ENCODE measurements at places on chromosomes 1 and 21.

DNA sequence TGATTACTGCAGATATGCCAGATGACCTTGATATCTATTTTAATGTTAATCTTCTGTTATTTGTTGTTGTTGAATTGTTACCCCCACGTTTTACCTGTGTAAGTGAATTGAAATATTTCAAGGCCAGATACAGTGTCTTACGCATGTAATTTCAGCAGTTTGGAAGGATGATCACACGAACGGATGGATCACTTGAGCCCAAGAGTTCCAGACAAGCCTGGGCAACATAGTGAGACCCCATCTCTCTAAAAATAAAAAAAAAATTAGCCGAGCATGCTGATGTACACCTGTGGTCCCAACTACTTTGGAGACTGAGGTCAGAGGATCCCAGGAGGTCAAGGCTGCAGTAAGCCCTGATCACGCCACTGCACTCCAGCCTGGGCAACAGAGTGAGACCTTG, 32.2 kb downstream of the SDCCAG8 start:
- no peak for DNase-seq

- no peak for DNase-seq
Observed at GRCh38 chr1:66929146-66929688, 4.4 kb downstream of the MIER1 start.

DNA sequence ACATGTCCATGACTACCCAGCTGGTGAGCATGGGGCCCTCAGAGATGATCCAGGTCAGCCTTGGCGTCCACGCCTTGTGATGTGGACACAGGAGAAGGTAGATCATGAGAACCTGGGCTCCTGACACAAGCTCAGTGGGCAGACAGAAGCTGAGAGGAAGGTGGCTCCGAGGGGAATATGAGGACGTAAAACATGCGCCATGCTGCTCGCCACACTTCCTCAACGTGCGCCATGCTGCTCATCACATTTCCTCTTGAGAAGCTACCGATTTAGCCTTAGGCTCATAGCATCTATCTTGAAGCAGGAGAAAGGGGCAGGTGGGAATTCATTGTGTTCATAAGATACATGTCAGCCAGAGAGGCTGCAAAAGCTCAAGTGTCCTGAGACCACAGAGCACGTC, 176.9 kb downstream of the KAZN start:
- no peak for DNase-seq

DNA sequence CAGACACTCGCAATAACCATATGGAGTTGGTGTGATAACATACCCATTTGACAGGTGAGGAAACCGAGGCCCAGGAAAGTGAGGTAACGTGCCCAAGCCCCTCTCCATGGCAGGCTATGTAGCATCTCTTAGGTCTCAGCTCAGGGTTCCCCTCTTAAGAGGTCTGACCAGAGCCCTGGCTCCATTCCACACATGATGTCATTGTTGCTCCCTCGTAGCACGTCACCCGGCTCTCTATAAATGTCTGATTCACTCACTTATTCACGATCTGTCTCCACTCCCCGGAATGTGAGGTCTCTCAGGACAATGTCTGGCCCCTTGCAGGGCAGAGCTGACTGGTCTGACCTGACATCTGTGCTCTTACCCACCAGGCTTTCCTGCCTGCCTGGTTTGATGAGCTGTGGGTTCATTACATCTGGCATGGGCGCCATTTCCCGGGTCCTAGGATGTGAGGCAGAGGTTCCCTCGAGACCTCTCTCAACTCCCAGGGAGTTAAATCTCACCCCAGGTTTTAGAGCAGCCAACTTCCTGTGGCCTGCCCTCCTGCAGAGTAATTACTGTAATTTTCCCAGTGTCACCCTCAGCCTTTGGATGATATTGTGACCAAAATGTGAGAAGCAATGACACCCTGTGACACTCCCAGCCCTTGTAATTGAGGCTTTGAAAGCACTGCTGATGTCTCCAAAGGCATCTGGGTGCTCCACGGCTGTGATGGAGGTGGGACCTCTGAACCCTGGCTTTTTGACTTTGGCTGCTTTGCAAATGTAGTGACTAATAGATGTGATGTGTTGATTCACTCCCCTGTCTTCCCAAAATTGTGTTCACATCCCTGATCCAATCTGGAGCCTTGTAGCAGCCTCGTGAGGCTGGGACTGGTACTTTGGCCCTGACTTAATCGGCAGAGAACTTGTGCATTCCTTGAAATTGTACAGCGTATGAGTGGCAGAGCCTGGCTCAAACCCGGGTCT, 10.6 kb downstream of the ACTL8 start:
- peak; percentile 17 for DNase-seq

DNA sequence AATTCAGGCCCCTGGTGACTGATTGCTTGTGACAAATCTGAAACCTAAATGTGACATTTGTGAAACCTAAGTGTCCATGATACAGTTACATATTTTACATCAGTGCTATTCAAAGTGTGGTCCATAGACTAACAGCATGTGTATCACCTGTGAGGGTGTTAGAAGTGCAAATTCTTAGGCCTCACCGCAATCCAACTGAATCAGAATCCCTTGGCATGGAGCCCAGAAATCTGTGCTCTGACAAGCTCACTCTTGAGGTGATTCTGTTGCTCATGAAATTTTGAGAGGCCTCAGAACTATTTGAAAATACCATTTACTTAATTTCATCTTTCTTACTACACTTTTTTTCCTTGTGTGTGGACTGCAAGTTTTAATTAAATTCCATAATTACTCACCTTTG, 587.9 kb downstream of the ADGRL2 start:
- DNase-seq, result no peak

DNA sequence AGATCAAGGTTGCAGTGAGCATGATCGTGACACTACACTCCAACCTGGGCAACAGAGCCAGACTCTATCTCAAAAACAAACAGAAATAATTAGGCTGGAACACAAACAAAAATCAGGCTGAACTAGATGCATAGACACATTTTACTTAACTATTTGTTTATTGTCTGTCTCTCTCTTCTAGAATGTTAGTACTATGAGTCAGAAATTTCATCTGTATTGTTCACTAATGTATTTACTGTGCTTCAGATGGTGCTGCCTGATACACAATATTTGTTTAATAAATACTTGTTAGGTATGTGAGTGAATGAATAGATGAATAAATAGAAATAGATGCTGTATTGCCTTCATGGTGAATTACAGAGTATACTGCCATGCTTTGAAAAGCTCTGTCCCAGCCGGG, 6.0 kb upstream of the LIN28A start:
- no peak for DNase-seq

DNA sequence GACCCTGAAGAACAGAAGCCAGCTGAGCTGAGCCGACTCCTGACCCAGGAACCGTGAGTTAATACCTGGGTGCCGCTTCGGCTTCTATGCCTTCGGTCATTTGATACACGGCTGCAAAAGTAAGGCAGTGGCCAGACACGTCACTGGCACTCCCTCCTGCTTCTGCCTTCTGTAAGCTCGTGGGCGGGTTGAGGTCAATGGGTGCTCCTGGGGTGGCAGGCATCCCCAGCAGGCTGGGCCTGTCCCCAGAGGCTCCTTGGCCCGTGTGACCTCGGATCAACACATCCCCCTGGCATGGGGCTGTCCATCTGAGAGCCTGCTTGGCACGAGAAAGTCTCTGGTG, 35.7 kb upstream of the COL6A1 start:
- no peak for DNase-seq

DNA sequence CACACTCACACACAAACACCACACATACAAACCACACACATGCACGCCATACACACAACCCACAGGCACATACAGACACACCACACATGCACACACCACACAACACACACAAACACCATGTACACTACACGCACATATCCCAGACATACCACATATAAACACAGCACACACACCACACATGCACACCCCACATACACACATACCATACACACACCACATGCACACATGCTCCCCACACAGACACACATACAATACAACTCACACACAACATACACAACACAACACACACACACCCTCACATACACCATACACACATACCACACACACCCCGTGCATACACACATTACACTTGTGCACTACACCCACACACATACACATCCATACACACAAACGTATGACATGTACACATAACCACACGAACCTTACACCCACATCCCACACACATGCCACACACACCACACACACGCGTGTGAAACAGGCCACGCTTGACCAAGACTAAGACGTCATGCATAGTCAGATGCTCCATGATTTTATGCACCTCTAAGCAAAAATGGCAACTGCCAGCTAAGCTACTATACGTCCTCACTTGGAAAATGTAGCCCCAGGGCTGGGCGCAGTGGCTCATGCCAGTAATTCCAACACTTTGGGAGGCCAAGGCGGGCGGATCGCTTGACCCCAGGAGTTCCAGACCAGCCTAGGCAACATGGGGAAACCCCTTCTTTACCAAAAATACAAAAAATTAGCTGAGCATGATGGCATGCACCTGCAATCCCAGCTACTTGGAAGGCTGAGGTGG, 77.4 kb upstream of the TMPRSS2 start:
- no peak for DNase-seq

DNA sequence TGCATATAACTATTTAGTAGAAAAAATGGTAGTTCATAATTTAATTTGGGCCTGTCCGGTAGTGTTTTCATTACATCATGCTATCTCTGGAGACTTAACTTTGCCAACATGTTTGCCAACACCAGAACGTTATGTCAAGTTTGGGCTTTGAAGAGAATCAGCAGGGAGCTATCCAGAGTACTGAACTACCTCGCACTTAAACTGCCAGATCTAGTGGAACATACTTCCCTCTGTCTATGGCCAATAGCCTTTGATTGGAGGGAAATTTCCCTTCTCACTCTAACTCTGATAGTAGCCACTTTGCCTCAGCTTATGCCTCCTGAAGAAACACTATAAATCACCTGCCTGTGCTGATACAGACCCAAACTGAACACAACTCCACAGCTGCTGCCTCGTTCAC, 10.0 kb downstream of the LRRC53 start:
- DNase-seq, result peak; percentile 20

DNA sequence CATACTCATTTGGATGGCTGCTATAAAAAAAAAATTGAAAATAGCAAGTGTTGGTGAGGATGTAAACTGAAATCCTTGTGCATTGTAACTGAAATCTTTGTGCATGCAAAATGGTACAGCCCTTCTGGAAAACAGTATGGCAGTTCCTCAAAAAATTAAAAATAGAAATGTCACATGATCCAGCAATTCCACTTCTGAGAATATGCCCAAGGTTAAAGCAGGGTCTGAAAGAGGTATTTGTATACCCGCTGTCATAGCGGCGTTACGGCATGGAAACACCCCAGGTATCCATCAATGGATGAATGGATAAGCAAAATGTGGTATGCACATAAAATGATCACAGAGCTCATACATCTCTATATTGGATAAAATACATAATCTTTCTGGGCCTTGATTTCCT, 116.7 kb downstream of the RUSC1 start:
- no peak for DNase-seq

GRCh38 chr1:42173155-42173933, 8.8 kb upstream of the GUCA2A start:
- DNase-seq, result peak; percentile 65

GRCh38 chr21:32727687-32728455, at the start of gene SYNJ1:
TSS of gene SYNJ1 (minus strand) at chr21:32728013. CDS start at chr21:32726895, 1,118 bp downstream.
- peak; percentile 96 for DNase-seq
